ENCODE measurements at places on chromosomes 3 and 15.

DNA sequence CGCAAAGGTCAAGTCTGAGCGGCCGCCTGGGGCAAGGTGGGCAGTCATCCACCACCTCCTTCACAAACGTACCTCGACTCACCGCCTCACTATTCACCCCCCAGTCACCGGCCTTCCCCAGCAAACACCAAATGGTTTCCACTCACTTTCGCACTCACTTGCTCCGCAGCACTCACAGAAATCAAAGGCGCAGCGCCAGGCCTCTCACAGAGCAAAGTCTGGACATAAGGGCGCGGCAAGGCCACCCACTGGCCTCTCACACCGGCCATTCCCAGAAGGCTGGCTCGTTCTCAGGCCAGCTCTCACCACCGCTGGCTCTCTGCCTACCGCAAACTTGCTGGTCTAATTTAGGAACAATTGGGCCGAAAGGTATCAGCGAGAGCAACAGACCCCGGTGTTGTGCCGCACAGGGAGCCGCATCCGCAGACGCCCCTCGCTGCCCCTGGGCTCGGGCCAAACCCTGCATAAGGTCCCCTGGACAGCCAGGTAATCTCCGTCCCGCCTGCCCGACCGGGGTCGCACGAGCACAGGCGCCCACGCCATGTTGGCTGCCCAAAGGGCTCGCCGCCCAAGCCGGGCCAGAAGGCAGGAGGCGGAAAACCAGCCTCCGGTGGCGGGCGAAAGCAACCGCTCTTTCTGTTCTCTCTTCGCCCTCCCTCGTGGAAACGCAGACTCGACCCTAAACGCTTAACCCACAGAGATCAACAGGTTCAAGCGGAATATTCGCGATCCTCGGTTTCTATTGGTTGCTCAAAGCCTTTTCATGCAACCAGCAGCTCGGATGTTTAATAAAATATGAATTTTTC, 2.9 kb downstream of the SHOX2 start:
- DNase-seq = peak; percentile 35

DNA sequence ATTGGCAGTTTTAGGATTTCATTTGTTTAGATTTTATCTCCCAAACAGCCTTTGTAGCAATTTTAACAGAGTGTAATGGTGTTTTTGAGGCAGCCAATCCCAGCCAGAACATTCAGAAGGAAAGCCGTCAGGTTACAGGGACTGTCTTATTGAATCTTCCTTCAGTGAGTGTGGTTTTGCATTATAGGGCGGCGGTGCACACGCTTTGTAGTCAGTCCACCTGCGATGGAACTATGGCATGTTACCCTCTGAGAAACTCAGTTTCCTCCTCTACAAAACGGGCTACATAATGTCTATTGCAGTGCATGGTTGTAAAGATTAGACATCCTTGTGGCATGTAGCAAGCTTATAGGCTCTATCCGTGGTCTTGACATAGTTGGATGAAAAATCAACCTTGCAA, 1.0 kb downstream of the LRRC28 start:
- no peak for DNase-seq

- no peak for DNase-seq
Measured at GRCh38 chr3:30912301-30912700, 17.8 kb upstream of the GADL1 start.

GRCh38 chr15:89149501-89150101, 61.3 kb downstream of the ABHD2 start:
- DNase-seq = no peak

All from GM06990 (cell line).